ENCODE measurements at places on chromosomes 2 and 18.

DNA sequence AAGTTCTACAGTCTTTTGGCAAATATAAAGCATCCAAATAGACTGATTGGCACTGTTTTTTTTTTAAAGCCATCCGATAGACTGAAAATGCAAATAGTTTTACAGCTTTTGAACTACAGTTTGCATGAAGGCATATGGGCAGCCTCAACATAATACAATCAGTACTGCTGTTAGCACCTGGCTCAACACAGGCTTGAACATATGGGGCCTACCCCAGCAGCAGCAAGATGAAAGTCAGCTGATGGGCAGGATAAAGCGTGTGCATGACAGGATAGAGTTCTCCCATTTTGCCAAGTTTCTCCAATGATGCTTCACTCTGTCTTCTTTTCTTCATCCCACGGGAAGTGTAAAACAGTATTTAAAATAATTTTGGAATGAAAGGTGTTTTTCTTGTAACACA, 1.3 kb upstream of the AKAIN1 start:
- DNase-seq = no peak

- DNase-seq = peak; percentile 85
Observed at GRCh38 chr2:220104871-220105351, 477.5 kb downstream of the SLC4A3 start.

DNA sequence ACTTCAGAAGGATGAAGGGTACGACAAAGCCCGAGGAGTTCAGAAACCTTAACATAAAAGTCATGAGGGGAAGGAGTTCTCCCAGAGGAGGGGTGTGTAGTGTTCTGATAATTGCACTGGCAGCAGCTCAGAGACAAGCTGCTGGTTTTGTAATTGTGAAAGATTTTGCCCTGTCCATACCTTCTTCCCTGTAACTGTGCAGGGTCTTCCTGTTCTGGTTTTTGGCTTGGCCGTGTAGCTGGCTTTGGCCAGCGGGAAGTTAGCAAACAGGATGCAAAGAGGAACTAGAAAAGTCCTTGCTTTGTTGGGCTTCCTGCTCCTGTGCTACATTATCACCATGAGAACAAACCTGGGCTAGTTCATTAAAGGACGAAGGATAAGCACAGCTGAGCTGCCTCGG, 160.8 kb downstream of the LPIN1 start:
- DNase-seq = no peak

- peak; percentile 11 for DNase-seq
Observed at GRCh38 chr2:183284606-183285005, 160.4 kb downstream of the NUP35 start.

DNA sequence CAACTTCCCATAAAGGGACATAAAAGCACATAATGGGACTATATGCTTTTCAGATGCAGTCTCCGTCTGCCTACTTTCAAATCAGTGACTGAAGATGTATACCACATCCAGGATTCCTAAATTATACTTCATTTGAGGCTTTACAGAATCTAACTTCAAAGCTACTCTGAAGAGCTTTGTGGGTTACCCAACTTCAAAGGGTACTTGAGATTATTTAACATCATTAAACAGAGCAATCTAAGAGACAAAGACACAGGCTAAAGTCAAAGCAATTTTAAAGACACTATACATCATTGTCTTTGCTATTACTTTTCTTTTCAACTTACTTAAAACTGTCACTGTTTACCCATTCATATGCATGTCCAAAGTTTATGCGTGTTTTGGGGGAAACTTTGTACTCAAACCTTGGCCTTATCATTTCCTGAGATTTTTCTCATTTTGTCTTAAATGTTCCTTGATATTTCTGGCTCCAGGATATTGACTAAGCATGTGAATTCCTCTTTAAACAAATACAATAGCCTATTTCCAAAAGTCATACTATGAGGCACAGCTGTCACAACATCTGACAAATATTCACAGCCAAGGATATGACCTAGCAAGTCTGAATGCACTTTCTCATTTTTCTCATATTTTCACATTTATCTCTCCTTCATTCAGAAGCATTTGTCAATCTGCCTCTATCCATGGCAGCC, 1985.1 kb upstream of the PIK3C3 start:
- DNase-seq = no peak

DNA sequence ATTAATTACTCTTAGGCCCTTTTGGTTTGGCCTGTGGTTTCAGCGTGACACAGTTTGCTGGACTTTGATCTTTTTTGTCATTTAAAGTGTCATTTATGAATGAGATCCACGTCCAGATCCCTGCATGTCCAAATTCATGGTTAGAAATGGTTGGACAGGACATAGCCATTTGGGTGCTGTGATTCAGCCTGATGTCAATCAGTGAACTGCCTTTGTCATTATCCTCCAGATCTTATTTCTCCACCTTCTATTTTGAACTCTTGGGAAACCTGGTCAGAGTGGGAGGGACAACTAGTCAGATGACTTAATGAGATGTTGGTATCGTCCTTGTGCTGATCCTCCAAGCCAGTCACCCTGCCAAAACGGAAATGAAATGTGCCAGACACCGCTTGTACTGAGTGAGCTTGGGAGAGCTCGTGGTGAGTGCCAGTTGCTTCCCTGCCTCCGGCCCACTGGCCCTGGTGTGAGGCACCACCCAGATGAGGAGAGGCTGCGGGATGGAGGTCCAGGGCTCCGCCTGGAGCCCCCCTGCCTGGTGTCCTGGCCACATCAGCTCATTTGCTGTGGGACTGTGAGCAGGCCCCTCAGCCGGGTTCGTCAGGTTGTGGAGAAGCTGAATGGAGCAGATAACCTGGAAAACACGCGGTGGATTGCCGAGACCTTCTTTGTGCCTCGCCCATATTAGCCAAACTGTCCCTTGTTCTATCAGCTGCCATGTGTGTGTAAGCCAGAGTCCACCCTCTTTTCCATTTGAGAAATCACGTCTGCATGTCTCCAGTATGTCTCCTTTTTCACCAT, 70.1 kb downstream of the DGKD start:
- no peak for DNase-seq

- no peak for DNase-seq
Observed at GRCh38 chr2:101175991-101176390, 24.8 kb upstream of the TBC1D8 start.

- no peak for DNase-seq
Observed at GRCh38 chr2:133426791-133427190, 141.5 kb downstream of the NCKAP5 start.

GRCh38 chr2:112674229-112674628, 28.5 kb downstream of the SLC20A1 start:
- DNase-seq = no peak

- no peak for DNase-seq
Observed at GRCh38 chr2:70907130-70908057, 28.3 kb upstream of the ATP6V1B1 start.

- DNase-seq = peak; percentile 41
Observed at GRCh38 chr2:207202645-207203044, 36.9 kb upstream of the KLF7 start.

DNA sequence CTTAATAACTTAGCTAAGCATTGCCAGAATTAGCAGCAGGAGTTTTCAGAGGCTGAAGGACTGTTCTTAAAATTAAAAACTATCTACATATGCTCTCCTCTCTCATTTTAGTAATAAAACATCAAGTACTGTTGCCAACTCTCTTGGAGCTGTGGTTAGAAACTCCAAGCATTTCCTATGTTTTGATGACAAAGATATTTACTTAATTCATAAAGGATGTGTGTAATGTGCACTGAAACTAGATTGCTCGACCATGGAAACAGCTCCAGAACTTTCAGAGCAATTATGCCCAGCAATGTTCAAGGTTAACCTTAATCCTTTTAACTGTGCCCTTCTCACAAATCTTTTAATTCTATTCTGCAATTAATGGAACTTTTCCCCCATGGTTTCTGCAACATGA, 8.4 kb downstream of the GRP start:
- DNase-seq = peak; percentile 42

- no peak for DNase-seq
Observed at GRCh38 chr2:169114056-169114455, 44.7 kb downstream of the DHRS9 start.

GRCh38 chr18:79335833-79336360, 59.8 kb upstream of the NFATC1 start:
- no peak for DNase-seq

- DNase-seq = no peak
Observed at GRCh38 chr18:37332628-37333420, 232.8 kb downstream of the CELF4 start.

DNA sequence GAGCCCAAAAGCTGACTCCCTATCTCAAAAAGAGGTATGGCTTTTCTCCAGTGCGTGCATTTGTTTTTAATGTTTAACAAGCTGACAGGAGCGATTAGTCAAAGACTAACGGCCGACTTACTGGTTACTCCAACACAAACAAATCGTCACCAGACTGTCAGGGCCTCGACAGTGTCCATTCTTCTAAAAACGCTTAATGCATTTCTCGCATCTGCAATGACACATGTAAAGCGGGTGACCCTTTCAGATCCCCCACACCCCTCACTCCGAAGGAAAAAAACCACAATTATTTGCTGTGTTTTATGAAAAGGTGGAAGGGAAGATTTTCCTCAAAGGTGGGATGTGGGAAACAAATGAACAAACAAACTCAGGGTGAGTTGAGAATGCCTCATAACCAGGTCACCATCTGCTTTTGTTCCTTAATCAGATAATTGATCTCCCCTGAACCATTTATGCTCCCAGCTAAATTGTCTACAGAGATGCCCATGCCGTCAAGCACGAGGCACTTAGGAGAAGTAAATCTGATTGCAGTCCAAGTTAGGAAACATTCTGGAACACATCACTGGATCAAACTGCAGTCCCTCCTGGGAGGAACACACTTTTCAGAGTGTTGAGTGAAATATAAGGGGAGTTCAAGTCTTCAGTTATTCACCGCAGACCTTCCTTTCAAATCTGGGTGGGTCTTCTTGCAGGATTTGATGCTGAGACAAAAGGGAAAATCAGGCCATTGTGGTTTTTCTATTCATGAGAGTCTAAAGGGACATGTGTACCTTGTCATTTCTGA, 340.8 kb downstream of the CMPK2 start:
- DNase-seq = no peak

GRCh38 chr2:216872040-216872439, 12.2 kb upstream of the TNP1 start:
- no peak for DNase-seq

- DNase-seq = no peak
Observed at GRCh38 chr2:58558881-58559280, 317.8 kb upstream of the FANCL start.

- no peak for DNase-seq
Observed at GRCh38 chr2:240165661-240166060, 25.2 kb upstream of the OTOS start.

GRCh38 chr2:68135448-68136320, 22.0 kb upstream of the PNO1 start:
- no peak for DNase-seq

GRCh38 chr2:27074738-27075565, 3.5 kb upstream of the EMILIN1 start:
- DNase-seq = no peak

GRCh38 chr2:2662037-2662846, 331.2 kb upstream of the MYT1L start:
- DNase-seq = no peak

- DNase-seq = no peak
Observed at GRCh38 chr18:53943326-53943860, 281.1 kb downstream of the MBD2 start.

DNA sequence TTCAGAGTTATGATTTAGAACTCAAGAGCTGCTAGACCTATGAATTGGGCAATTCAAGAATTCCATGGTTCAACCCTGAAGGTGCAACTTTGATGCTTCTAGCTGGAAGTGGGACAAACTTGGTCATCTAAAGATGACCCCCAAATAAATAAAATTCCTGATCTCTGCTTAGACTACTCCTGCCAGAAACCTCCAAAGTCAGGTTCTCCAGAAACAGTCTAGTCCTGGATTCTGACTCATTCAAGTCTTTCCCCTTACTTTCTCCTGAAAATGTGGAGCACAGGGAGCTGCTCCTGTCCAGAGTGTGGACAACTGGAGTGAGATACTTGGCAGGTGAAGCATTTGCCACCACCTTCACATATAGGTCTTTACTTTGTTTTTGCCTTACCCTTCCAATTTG, 557.7 kb upstream of the TNP1 start:
- DNase-seq = no peak

GRCh38 chr2:239910851-239911640, 114.1 kb downstream of the NDUFA10 start:
- no peak for DNase-seq

- no peak for DNase-seq
Observed at GRCh38 chr2:159904959-159905305, 106.9 kb upstream of the CD302 start.

DNA sequence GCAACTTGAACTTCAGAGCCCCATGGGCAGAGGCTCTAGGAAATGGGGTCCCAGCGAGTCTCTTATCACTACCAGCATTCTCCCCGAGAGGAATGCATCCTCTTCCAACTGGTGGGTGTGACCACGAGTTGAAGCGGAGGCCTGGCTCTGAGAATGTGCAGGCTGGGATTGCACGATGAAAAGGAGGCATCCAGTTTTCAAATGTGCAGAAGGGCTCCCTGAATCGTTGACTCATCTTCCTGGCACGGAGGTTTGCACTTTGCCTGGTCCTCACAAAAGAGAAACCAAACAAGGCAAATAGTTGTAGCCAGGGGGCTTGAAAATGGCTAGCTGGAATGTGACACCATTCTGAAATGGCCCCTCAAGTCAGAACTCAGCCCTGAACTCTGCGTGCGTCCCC, 216.7 kb downstream of the GLI2 start:
- peak; percentile 78 for DNase-seq

GRCh38 chr18:50334546-50335152, 40.2 kb upstream of the SKA1 start:
- no peak for DNase-seq

GRCh38 chr2:120265006-120265405, 12.4 kb downstream of the RALB start:
- DNase-seq = no peak

DNA sequence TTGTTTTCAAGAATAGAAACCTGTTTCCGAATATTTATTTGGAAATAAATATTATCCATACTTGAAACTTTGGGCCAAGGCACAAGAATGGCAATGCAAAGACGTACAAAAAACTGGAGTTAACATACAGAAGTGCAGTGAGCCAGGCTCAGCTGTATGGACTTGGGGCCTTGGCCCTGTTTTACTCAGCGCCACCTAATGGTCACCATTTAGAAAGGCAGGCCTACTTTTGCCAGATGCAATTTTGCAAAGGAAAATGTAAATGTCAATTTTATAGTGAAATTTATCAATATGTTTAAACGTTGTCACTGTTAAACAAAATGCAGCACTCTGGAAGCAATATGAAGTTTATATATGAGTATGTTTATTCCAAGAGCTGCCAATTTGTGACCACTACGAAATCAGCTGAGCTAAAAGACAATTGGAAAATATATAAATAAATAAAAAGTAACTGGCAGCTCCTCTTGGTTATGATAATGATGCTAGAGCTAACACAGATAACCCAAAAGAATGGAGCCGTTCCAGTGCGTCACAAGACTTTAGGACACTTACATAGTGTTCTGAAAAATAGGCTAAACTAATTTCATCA, 155.0 kb downstream of the ARHGAP15 start:
- peak; percentile 25 for DNase-seq

GRCh38 chr2:25521126-25521525, 152.3 kb downstream of the DTNB start:
- no peak for DNase-seq

DNA sequence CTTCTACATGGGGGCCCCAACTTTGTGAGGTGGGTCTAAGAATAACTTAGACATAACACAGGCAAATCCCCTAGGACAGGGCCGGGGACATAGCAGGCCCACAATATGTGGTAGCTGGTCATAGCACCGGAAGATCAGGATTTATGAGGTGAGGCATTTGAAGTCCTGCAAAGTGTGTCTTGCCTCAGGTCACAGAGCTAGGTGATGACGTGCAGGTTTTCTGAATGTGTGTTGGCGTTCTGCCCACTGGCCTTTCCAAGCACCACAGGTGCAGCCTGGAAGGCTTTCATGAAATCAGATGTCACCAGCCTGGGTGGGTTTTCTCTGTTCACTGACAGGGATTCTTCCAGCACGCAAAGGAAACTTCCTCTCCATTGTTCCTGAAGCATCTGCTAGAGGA, 119.1 kb downstream of the LRATD1 start:
- DNase-seq = no peak
